Mucosa of gallbladder (tissue), 1 donor: ENCODE measurements at places on chromosomes 7 and 10.

DNA sequence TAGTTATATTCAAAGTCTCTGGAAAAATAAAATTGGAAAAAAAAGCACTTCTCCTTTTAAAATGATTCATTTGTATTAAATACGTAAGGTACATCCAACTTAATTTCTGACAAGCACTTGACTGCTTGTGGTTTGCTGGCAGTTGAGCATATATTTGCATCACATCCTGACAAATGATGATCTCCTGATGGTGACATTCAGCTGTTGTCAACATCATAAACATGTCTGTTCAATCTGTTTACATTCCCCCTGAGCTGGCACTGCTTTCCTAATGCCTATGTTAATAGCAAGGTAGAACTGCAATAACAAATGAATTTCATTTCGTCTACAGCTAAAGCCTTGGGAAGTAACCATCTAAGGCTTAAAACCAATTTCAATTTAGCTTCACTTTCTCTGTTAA is 24.4 kb downstream of the TSPAN12 start:
- DNase-seq: no peak

- no peak for DNase-seq
Measured at GRCh38 chr7:155787171-155787851, 25.0 kb downstream of the SHH start.

DNA sequence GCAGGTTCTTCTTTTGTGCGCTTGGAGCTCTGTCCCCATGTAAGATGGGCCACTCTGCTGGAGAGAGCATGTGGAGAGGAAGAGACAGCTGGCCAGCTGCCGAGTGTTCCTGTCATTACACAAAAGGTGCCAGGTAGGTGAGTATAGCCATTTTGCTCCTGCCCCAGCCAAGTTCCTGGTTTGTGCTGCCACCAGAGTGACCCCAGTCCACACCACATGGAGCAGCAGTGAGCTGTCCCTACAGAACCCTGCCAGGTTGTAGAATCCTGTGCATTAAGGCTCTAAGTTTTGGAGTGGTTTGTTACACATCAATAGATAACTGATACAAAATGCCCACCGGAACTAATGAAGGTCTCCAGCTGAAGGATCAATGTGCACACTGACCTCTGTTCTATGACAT is 84.6 kb upstream of the GHITM start:
- no peak for DNase-seq

GRCh38 chr7:128792471-128793180 is 858 bp downstream of the CCDC136 start:
- no peak for DNase-seq

DNA sequence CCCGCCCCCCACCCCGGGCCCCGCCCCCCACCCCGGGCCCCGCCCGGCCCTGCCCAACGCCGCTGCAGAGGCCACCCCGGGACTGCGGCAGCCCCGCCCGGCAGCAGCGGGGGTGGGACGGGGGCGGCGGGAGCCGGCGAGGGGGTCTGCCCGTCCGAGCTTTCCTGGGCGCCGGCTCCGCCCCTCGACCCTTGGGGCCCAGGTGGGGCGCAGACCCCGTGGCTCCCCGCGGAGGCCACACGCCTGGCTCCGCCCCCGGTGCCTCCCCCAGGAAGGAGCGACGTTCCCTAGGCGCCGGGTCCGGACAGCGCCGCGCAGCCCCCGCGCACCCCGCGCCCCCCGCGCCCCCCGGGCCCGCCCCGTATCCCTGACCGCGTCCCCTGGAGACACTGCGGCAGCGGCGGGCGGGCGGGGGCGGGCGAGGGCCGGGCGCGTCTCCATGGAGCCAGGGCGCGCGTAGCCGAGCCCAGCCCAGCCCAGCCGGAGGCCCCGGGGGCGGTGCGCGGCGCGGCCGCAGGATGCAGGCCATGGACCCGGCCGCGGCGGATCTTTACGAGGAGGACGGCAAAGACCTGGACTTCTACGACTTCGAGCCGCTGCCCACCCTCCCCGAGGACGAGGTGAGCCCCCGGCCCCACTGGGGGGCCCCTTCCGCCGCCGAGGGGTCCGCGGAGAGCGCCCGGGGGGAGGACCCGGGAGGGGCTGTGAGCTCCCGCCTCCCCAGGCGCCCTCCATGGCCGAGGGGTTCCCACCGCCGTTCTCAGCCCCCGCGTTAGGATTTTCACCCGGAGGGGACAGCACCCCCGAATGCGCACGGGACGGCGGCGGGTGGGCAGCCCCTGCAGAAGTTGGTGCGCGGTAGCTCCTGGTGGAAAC is at the start of gene KNDC1:
Gene KNDC1, plus strand, starts transcription at position 270 of the 876 bp plus-strand sequence. Its CDS starts 249 bp downstream, at position 519.
- no peak for DNase-seq

- DNase-seq: no peak
Measured at GRCh38 chr7:67489881-67490280, 493.2 kb downstream of the TYW1 start.

DNA sequence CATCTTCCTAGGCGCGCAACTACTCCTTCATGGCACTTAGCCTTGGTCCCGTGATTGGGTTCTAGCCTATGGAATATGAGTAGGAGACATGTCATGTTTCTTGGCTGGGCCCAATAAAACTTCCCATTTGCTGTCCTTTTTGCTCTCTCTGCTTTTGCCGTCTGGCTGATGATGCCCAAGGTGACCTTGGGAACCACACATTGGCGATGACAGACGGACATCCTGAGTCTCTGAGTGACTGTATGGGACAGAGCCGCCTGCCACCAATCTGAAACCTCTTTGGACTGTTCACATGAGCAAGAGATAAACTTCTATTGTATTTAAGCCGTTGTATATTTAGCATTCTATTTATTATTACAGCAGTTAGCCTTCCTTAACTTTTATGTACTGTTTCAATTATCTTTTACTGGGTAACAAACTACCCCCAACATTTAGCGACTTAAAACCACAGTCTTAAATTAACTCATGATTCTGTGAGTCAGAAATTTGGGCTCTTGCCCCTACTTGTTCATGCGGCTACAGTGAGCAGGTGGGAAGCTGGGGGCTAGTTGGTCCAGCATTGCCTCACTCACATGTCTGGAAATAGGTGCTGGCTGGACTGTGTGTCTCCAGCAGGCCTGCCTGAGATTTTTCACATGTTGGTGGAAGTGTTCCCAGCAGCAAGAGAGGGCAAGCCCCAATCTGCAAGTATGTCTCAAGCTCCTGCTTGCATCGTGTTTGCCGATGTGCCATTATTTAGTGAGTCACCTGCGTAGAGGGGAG is 71.7 kb downstream of the NOD1 start:
- DNase-seq: no peak

GRCh38 chr7:155069992-155070751 is at the start of gene HTR5A:
HTR5A (plus strand) TSS chr7:155070324; CDS start chr7:155070900, 576 bp downstream.
- DNase-seq: peak; percentile 87

GRCh38 chr7:1705856-1706255 is 35.8 kb downstream of the ELFN1 start:
- no peak for DNase-seq
